Activated effector memory CD4-positive, alpha-beta T cell treated with Interleukin-2 at 50 U/mL for 16 hours (primary cell): ENCODE measurements at places on chromosomes 7 and 10.

GRCh38 chr10:77686096-77686495, 48.5 kb upstream of the KCNMA1 start:
- no peak for DNase-seq

DNA sequence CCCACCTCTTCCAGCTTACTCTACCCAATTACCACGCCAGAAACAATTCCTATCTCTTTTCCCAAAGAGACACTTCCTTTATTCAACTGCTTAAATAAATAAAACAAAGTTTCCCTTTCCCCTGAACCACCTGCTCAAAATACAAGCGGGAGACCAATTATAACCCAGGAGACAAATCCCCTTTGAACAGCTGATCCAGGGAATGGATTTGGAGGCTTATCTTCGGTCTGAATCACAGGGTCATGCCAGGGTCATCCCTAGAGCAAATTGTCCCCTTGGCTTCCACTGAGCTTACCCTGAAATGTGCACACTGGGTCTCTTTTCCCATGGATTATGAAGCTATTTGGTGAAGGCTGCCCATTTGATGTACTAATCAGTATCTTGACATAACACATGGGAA, 99.9 kb upstream of the JAZF1 start:
- DNase-seq = no peak

DNA sequence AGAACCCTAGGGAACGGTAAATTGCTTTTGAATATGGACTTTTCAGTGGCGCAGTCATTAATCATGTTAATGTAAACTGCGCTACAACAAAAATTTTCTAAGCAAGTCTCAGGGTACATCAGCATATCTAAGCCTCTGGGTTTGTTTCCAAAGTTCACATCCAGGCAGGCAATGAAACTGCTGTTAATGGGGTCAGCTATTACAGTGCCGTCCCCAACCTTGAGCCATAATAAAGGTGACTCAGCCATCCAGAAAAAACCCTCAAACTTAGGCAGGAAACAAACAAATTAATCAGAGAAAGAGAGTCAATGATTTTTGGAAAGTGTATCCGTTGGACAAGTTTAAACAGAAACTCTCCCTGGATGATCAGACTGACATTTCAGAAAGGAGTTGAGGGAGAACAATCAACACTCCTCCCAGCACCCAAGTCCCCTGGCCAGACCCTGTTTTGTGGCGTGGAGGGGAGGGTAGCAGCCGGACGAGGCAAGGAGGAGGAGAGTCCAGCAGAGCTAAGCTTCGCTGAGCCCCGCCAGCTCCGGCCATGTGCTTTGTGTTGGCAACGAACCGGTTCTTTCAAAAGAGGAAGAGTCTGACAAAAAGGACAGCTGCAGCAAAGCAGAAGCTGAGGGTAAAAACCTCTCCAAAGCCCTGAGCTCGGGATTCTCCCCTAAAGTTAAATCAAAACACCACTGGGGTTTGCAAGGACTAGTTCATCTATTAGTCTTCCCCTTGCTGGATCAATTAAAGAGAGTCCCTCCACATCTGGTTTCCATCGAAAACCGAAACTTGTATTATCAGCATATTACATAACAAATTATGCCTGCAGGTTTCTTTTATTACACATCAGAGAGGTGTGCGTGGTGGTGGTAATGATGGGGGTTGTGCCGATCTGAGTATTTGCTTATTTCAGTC, 3.6 kb downstream of the FAM53B start:
- no peak for DNase-seq

GRCh38 chr7:26856176-26856985, 8.0 kb downstream of the SKAP2 start:
- no peak for DNase-seq

DNA sequence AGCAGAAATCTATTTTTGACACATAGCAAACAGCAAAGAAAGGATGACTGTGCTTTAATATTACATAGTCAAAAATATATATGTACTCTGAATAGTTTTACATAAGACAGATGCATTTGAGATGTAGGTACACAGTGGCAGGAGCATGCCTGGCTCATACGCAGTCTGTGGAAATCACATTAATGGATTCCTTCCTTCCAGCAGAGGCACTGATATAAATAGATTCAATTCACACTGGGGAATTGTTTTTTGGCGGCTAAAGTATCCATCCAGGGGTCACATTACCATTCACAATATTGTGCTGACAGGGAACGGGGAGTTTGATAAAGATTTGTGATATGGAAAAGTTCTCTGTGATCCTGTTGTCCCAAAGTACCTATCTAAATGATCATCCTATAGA, 72.5 kb upstream of the AGR3 start:
- no peak for DNase-seq

GRCh38 chr10:21318540-21319167, 206.8 kb downstream of the SKIDA1 start:
- no peak for DNase-seq

DNA sequence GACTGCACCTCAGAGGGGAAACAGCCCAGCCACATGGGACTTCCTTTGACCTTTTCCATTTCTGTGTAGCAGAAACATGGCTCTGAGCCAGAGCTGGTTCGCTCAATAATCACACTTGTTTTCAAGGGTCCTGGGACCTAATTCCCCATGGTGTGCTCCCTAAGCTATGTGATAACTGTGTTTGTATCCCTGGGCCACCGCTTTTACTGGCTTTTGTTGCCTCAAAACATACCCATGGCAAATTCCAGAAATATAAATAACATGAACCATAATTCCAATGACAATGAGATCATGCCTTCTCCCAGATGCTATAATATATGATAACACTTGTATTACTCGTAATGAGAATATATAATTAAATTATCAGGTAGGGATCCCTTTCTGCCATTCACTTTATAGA, 196.4 kb downstream of the GFRA1 start:
- no peak for DNase-seq

- no peak for DNase-seq
These were observed 2.2 kb upstream of the ELN start for GRCh38 chr7:74025730-74026129.

DNA sequence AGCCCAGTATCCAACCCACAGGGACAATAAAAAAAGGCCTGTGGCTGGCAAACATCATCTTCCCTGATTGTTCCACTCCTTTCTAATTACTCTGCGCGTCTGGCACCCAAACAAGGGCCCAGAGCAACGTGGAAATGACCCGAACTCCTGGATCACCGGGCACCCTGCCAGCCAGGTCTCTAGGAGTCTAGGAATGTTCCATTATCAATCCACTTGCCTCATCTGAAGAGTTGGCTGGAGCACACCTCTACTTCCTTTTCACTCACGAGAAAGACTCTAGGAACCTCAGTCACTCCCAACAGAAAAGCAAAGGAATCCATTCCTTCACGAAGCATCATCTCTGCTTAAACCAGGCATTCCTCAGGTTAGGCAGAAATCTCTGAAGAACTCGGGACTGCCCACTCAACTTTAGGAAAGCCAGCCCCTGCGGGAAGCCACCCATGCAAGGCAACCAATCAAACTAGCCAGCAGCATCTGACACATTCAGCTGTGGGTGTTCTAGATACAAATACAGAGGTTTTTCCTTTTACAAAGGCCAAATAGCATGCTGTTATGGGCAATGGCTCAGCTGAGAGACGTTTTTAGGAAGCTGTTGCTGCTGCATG, 37.7 kb downstream of the ATXN7L1 start:
- DNase-seq = no peak

- no peak for DNase-seq
These were observed 17.1 kb downstream of the C10orf120 start for GRCh38 chr10:122682522-122682921.

DNA sequence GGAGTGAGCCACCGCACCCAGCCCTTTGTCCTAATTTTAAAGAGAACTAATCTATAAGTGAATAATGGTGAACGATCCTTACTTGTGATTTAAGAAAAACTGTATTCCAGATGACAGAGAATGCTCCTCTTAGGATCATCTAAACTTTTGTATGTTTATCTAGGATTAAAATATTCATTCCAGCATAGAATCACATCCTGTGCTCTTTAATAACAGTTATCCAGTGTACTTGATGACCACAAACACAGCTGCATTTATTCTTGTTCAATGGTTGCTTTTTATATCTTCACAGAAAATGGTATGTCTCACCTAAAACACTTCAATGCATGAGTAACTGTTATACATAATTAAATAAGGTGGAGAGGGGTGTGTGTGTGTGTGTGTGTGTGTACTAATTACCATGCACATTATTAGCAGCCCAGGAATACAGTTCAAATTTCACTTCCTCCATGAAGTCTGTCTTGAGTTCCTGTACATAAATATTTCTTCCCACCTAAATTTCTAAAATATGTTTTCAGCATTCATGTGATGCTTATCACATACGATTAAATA, 38.5 kb upstream of the SEMA3C start:
- no peak for DNase-seq

GRCh38 chr10:121998462-121998861, 9.5 kb downstream of the TACC2 start:
- no peak for DNase-seq

DNA sequence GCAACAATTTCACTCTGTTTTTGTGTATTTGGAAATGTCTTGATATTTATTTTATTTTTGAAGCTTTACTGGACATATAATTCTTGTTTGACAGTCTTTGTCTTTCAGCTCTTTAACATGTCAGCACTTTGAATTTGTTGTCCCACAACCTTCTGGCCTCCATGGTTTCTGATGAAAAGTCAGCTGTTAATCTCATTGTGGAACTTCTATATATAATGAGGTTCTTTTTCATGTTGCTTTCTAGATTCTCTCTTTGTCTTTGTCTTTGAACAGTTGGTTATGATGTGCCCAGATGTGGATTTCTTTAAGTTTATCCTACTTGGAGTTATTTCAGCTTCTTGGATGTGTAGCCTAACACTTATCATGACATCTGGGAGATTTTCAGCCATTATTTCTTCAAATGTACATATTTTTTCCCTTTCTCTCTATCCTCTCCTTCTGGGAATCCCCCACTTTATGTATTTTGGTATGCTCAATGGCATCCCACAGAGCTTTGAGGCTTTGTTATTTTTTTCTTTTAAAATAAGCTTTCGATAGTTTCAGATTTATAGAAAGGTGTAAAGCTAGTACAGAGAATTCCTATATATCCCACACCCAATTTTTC, 9.5 kb upstream of the LMTK2 start:
- DNase-seq = no peak

DNA sequence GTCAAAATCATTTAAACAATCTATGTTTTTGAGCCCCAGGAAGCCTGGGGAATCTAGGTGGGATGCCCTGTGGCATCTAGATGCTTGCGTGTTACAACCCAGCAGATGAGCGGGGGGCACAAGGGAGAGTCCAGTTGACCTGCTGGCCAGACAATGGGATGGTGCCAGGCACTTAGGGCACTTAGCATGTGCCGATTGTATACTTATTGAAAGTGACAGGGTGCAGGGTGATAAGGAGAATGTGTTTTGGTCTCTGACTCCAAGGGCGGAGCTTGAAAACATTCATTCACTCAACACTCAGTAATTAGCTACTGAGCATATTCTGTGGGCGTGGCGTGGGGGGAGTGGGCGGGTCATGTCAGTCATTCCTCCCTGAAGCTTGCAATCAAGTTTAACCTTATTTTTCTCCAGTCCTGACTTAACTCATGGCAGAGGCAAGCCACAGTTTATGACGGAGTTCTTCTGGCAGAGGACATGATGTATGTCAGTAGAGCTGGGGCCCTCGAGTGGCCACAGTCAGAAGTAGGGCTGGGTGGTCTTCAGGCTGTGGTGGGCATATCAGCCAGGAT, 115.1 kb downstream of the PRKCQ start:
- no peak for DNase-seq

GRCh38 chr7:19619122-19619521, 89.7 kb downstream of the POLR1F start:
- no peak for DNase-seq

DNA sequence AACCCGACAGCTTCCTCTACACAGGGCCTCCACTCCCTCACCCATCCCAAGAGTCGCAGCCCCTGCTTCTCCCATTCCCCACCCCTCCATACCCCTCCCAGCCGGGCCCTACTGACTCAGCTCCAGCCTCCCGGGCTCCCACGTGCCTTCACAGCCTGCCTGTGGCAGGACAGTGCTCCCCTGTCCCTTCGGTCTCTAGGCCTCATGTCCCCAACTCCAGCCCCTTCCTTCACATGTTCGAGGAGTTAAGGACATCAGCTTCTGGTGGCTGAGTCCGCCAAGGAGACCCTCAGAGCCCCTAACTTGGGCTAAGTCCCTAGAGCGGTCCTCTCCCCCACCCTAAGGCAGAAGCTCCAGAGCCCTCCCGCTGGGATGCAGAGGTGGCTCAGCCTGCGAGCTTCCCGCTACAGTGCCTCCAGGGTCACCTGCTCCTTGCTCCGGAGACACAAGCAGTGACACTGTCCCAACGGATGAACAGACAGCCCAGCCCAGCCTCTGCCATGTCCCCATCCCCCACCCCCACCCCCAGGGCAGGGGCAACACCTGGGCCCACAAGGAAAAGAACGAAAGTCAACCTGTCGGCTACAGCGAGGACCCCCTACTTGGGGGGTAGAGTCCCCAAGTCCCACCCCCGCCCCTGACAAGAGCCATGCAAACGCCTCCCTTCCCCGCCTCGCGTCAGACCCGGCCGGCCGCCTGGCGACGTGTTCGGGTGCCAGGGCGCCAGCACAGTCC, 716 bp downstream of the SMARCD3 start:
- DNase-seq = no peak

DNA sequence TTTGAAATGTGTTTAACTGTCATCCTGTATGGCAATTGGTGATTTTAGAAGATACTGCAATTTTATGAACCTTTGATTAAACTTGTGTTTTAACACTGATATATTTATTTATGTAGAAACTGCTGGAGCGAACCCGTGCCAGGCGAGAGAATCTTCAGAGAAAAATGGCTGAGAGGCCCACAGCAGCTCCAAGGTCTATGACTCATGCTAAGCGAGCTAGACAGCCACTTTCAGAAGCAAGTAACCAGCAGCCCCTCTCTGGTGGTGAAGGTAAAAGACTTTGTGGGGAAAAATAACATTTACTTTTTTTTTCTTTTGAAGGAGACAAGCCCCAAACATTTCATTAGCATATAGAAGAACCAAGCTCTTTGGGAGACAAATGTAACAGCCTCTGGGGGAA, 6.5 kb downstream of the ANLN start:
- no peak for DNase-seq

DNA sequence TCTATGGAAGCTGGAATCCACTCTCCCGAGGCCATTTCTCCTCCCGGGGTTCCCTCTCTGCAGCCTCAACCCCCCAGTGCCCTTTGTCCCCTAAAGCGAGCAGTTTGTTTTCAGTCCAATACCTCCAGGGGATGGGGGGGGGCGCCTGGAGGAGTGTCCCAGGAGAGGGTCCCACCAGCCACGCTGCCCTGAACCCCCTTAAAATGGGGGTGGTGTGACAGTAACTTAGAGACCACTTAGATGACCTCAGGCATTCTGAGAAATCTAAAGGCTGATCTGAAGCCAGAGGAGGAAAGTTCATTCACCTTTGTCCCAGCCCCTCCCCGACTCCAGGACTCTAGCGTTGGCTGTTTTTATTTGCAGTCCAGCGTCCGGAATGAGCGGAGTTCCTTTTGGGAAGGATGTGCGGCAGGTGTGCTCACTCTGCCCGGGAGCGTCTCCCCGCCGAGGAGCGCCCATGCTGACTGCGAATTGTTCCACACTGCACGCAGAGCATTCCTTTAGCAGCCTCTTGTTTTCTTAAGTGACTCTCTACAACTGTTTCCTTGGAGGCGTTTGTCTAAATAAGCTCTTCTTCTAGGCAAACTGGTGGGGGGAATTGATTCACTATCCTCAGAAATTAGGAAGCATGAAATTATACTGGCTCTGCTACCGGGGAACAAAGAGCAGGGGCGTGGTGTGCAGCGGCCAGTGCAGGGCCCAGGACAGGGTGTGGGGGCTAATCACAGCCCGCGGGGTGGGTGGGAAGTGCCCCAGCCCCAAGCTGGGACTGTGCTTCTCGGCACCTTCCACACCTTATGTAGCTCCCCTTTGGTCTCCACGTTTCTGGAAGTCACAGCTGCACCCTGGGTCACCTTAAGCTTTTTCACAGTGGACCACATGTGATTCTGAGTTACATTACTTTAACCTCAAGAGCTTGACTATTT, 46.3 kb downstream of the SYPL1 start:
- DNase-seq = no peak
